ENCODE measurements at places on chromosomes 4 and X. TPM values are rescaled to one million over a fixed set of nuclear protein-coding genes. Genes with fewer than 3 reads are reported as not detected.

Gene ADGRA3
- 20.7 TPM for total RNA-seq

Gene GAGE1
- not detected for total RNA-seq

Gene TEX13B
- not detected for total RNA-seq

Gene CDS1
- 0.29 TPM for total RNA-seq

Gene UGT2B17
- 0.29 TPM for total RNA-seq

DNA sequence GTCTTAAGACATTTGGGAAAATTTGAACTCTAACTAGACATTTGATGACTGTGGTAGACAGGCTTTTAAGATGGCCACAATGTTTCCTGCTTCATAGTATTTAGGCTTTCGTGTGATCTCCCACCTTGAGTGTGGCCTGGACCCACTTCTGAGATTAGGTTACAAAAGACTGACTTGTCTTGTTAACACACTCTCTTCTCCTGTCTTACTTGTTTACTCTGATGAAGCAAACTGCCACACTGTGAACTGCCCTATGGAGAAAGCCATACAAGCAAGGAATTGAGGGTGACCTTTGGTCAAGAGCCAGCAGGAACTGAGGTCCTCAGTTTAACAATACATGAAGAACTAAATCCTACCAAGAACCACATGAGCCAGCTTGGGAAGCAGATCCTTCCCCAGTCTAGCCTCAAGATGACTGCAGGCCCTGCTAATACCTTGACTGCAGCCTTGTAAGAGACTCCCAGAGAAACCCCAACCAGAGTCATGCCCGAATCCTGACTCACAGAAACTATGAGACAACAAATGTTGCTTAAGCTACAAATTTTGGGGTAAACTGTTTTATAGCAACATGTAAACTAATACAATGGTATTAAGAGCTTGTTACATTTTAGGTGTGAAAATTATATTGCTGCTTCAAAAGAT is 20.3 kb downstream of the UBA6 start:
- DNase-seq, result no peak

- no peak for DNase-seq
Observed at GRCh38 chrX:65635378-65635777, 32.1 kb upstream of the MSN start.

DNA sequence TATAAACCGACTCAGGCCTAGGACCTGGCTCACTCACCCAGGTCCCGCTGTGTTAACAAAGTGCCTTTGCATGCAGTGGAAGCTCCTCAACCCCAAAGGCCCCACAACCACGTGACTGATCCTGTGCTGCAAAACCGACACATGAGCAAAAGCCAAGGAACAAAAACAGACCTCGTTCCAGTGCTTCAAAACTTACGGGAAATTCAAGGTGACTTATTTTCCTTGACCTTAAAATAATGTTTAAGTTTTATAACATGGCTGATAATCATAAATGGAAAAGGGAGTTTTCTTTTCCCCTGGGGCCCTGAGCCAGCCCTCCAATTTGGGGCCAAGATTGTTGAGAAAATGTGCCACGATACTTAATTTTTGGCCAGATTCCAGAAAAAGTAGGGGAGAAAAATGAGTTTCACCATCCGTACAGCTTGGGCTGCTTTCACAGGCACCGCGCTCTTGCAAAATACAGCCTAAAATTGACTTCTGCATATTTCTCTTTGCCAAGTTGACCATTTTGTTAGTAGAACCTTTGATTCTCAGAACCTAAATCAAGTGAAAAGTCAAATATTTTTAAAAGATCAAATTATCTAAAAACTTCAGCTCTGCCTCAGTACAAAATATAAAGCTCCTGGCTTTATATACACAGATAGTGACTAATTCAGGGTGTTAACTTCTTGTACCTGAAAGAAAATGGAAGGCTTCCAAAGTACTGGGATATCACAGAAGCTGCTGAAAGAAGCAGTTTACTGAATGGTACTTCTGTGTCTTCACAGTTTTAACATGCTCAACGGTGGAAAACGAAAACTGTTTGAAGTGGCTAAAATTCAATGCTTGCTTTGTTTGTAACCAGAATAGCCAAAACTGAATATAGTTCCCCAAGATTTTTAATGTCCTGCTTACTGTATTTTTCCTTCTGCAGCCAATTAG is 93.8 kb downstream of the APBB2 start:
- DNase-seq, result no peak

- DNase-seq, result no peak
Observed at GRCh38 chr4:6892190-6892908, 17.3 kb upstream of the TBC1D14 start.

- DNase-seq, result no peak
Observed at GRCh38 chr4:40992472-40993295, 221.7 kb downstream of the APBB2 start.

DNA sequence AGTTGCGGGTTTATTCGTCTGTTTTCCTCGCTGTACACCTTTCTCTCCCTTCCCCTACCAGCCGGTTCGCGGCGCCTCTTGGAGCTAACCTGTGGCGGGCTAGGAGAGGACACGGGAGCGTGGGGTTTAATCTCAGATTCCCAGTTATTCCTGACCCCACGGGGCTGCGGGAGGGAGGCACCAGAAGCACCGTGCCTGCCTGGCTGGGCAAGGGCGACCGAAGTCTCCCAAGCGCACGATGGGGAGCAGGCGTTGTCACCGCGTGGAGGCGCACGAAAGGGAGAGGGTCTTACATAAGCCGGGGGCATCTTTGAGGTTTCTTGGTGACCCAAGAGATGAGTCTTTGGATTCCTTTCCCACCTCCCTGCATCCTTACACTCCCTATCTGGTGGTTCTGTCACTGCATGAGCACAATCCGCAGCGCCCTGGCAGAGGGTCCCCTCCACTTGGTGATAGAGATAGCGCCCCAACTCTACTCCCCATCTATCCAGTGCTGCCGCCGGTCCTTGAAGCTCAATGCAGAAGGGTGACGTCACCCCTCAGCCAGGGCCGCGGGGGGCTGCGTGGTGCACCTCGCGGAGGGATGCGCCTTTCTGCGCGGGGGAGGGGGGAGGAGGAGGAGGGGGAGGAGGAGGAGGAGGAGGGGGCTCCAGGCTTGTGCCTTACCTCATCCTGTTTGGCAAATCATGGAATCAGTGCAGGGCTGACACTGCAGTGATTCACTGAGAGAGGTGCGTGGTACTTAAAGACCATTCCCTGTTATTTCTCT is 793 bp downstream of the TSPAN7 start:
- DNase-seq, result no peak

- no peak for DNase-seq
Observed at GRCh38 chr4:98662626-98663225, 4.3 kb upstream of the TSPAN5 start.

GRCh38 chr4:41178372-41179370 is 35.7 kb downstream of the APBB2 start:
- no peak for DNase-seq

DNA sequence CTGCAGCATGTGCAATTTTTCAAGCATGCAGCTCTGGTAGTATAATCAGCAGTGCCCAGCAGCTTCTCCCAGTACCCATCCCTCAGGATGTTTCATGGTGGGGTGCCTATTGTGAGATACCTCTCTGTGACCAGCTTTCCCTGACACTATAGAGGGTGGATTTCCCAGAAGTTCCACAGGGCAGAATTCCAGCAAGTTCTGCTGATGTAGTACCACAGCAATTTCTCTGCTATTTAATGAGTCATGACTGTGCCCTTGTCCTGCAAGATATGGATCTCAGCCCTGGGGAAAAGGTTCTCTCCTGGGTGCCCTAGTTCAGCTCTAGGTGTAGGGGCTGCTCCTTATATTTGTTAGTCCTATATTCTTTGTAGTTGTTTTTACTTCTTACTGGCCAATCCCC is 174.8 kb downstream of the ENOX2 start:
- no peak for DNase-seq

GRCh38 chrX:12469296-12469695 is 321.9 kb upstream of the PRPS2 start:
- no peak for DNase-seq

GRCh38 chr4:21641696-21642095 is 306.9 kb downstream of the KCNIP4 start:
- no peak for DNase-seq

DNA sequence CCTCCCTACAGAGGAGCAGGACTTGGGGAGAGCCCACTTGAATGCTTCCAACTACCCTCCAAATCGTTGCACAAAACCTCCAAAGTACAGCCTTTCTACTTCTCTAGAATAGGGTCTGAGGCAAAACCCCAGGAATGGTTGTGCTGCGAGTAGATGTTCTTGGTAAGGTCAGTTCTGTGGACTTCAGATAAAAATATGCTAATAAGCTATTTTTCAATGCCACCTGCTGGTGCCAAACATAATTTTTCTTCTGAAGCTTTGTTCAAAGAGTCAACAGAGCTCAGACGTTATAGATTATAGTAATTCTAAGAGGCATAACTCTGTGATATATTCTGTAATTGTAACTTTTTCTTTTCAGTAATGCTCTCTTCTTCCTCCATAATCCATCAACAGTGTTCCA is 425.7 kb downstream of the GPAT3 start:
- DNase-seq, result no peak

DNA sequence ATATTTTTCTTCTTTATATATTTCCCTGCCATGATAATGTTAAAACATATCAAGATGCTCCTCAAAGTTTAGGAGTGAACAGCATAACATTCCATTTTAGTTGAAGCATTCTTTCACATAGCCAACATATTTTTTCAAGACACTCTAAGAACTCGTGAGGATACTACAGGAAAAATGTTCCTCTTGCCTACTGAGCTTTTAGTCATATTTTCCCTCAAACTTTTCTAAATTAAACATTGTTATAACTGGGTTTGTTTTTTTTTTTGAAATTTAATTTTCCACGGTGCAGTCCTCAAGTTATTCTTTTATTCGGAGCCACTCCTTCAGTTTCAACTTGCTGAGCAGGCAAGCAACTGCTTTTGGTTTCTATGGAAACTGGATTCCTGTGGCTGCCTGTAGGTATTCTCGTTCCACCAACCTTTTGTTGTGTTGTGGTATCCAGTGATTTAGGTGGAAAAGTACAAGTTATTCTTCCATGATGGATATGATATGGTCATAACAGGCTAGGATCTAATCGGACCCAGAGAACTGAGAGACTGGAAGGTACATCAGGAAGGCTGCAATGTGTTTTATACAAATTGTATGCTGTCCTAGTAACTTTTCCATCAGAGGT is 248.0 kb downstream of the TRIML1 start:
- DNase-seq, result no peak

GRCh38 chr4:169337510-169337909 is 66.8 kb upstream of the SH3RF1 start:
- no peak for DNase-seq

DNA sequence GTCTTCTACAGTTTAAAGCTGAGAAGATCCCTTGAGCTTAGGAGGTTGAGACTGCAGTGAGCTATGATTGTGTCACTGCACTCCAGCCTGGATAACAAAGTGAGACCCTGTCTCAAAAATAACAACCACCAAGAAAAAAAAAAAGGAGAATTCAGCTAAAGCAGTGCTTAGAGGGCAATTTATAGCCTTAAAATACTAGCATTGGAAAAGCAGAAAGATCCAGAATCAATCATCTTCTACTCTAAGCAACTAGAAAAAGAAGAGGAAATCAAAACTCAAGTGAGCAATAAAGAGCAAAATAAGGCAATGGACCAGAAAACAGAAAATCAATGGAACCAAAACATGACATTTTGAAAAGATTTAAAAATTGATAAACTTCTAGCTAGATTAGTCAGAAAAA is 639 bp upstream of the PI4K2B start:
- no peak for DNase-seq

DNA sequence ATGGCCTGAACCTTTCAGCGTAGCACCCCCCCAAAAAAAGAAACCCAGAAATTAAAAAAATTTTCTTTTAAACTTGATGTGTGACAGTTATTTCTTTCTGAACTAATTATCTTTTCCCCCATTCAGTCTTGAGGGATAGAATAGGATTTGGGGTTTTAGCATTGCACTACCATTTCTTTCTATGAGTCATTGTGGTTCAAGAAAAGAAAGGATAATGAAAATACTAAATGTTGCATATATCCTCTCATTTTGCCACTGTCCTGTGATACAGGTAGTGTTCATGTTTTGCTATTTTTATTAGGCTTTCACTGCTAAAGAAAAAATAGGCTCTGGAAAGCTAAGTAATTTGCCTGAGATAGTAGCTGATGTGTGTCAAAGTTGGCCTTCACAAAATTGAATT is 39.4 kb upstream of the DCK start:
- DNase-seq, result no peak

DNA sequence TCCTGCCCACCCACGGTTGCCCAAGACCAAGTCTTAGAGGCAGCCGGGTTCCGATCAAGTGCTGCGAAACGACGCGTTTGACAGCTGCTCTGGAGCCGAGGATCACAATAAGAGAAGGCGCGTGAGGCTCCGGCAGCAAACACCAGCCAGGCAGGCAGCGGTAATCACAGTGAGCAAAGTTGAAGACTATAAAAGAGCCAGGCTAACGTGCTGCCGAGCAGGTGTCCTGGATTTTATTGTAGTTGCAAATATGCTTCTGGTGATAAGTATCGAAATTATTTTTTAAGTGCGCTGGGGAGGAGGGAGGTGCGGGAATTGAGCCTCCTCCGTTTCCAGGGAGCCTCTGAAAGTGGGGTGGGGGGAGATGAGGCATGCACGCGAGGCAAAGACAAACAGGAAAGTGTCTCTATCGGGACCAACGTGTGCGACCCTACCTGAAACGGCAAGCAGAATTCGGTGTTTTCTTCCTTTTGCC is 590 bp downstream of the GABRA2 start:
- no peak for DNase-seq

GRCh38 chr4:102675141-102675540 is 85.6 kb downstream of the MANBA start:
- no peak for DNase-seq

GRCh38 chr4:14792702-14793227 is 209.5 kb upstream of the CPEB2 start:
- no peak for DNase-seq
